Motor neuron (in vitro differentiated cells): ENCODE measurements at places on chromosomes 5 and 9.

DNA sequence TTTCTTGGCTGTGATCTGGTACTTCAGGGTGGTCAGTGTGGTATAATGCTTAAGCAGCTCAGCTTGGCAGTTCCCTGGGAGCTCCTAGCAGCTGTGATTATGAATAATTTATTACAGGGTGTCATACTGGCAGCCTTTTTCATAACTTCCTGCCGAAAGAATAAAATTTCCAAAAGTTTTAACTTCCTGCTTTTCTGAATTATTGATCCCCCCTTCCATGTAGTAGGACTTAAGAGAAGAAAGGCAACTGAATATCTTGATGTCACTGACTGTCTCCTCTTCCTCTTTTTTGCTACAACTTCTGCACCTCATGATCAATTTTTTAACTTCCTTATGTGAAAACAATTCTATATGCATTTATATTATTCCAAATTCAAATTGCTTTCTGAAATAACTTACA is 74.3 kb upstream of the SPEF2 start:
- no peak for ATAC-seq

GRCh38 chr5:75639535-75640311 is 28.5 kb downstream of the ANKDD1B start:
- ATAC-seq: no peak

DNA sequence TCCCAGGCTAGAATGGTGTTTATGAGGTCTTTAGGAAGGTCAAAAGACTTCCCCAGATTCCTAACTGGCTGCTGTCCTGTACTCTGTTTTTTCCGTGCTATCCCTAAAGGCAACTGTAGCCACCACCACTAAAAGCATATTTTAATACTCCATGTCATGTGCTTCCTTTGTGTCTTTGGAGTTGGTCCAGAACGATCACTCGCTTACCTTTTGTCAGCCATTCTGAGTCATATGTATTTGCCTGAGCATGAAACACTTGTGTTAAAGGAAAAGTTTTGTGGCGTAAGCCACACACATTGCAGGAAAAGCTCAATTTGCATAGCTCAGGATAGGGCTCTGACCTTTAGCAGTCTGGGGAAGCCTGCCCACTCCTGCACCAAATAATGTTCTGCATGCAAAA is 299.6 kb downstream of the NTRK2 start:
- no peak for ATAC-seq

GRCh38 chr9:75197561-75197960 is 109.2 kb downstream of the OSTF1 start:
- peak; percentile 92 for ATAC-seq

GRCh38 chr5:168013546-168013945 is 277.9 kb upstream of the WWC1 start:
- ATAC-seq: no peak

DNA sequence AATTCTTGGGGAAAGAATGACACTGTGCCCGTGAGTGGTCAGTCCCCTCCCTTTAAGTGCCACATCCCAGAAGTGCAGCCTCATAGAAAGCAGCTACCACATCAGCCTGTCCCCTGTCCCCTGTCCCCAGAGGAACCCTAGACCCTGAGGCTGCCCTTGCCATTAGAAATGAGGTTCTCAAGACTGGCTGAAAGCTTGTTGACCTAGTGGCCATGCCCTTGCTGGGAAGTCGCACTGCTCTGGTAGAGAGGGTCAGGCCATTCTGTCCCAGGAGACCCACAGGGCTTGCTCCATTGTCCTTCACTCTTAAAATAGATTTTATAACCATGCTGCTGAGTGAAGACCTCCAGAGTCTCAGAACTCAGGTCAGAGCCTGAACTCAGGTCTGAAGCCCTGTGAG is 184.5 kb downstream of the RGS3 start:
- ATAC-seq: no peak

DNA sequence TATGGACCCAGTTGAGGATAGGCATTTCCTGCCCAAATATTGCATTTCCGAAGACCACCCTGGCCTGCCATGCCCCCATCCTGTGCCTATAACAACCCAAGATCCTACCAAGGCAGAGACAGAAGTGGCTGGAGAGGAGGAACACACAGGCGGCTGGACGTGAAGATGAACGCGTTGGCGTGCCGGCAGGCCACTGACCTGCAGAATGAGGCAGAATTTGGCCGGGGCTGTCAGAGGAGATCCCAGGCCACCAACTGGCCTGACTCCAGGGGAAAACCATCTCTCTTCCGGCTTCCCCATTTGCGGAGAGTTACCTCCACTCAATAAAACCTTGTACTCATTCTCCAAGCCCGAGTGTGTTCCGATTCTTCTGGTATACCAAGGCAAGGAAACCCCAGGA is 1507.5 kb downstream of the EFNA5 start:
- ATAC-seq: no peak

- peak; percentile 89 for ATAC-seq
Observed at GRCh38 chr5:140806834-140807775, at the start of gene PCDHA4. TSS of gene PCDHA4 (plus strand) at chr5:140807068.

DNA sequence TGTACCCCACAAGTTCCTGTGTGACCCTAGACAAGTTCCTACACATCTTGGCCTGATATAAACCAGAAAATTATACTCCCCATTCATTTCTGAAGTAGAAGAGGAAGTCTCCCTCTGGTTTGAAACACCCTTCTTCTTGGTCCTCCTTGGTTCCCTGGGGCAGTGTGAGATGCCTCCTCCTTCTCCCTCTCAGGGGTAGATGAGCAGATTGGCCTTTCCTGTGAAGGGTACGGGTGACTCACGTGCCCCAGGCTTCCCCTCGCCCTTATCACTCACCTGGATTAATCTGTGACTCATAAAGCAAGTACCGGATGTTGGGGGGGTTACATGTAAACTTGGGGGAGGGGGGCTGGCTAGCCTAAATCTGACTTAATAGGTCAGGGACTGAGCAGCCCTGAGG is 11.1 kb upstream of the AQP3 start:
- no peak for ATAC-seq

DNA sequence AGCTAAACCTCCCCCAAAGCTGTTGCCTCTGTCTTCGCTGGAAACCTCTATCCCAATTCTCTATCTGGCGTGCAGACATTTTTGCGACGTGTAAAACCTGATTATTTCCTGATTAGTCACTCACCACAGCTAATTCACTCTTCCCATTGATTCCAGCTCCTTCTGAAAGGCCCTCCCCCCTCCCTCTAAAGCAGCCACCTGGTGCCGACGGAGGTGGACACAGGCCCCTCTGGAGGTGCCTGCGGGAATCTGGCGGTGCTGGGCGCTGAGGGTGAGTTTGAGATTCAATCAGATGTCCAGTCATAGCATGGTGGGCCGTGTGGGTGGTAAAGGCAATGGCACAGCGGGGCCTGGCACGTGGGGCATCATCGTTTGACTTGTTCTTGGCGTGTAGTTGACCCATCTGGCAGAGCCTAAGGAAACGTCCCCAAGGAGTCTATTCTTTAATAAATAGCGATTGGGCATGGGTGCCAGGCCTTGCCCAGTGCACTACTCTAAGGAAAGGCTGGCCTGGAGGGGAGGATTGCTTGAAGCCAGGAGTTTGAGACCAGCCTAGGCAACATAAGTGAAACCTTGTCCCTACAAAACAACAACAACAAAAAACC is 271.1 kb upstream of the MVB12B start:
- no peak for ATAC-seq

GRCh38 chr5:167509076-167509475 is 782.4 kb upstream of the WWC1 start:
- ATAC-seq: no peak

GRCh38 chr9:78893774-78894401 is 597.0 kb downstream of the PSAT1 start:
- peak; percentile 62 for ATAC-seq

GRCh38 chr5:134034326-134034725 is 29.6 kb upstream of the VDAC1 start:
- ATAC-seq: no peak

- ATAC-seq: no peak
Observed at GRCh38 chr5:154385236-154385512, 60.6 kb upstream of the SAP30L start.

DNA sequence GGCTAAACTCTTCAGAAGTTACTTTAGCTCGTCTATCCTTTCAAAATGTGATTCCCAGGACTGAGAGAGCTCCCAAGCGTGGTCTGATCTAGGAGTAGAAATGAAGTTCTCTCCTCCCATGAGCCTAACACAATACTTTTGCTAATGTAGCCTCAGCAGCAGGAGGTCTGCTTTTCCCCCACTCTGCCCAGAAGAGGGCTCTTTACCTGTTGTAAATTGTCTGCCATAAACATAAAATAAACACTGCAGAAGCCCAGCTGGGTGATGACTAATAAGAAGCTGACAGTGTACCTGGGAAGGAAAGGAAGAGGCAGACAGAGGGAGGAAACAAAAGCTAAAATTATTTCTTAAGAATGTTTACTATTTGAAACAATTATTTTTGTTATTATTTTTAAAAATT is 15.4 kb downstream of the SLC36A3 start:
- ATAC-seq: no peak

GRCh38 chr5:93164690-93165089 is 416.3 kb downstream of the NR2F1-AS1 start:
- ATAC-seq: no peak

- ATAC-seq: no peak
Observed at GRCh38 chr9:124079176-124079925, 67.8 kb downstream of the LHX2 start.

DNA sequence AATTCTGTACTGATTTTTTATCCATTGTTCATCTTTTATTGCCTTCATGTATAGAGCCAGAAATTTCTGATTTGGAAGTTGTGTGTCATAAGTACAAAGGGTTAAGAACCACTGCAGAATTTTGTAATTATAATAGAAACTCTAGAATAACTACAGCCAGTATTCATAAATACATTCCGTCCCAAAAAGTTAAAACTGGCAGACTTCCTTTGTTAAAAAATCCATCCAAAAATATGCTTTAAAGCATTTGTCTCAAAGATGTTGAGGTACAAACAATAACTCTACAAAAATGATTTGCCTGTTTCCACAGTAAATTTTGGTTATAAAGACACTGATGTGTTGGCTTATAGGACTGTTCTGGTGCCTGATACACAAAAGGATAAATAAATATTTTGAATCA is 436.6 kb downstream of the DTWD2 start:
- ATAC-seq: no peak

DNA sequence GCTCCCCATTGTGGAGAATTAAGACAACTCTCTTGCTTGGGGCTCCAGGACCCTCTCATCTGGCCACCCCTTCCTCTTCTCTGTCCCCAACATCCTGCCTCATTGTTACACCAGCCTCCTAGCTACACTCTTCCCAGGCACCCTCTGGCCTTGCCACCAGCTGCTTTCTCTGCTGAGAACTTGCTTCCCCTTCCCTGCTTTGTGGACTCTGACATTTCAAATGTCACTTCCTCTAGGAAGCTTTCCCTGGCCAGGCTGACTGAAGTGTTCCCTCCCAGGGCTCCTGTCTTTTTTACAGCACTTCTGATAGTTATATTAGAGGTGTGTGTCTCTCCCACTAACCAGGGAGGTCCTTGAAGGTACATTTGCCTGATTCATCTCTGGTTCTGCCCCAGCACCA is 194.0 kb upstream of the KLF4 start:
- no peak for ATAC-seq

- no peak for ATAC-seq
Observed at GRCh38 chr9:126526218-126527108, 87.3 kb upstream of the LMX1B start.

- ATAC-seq: no peak
Observed at GRCh38 chr5:37090123-37090726, 159.0 kb downstream of the CPLANE1 start.

DNA sequence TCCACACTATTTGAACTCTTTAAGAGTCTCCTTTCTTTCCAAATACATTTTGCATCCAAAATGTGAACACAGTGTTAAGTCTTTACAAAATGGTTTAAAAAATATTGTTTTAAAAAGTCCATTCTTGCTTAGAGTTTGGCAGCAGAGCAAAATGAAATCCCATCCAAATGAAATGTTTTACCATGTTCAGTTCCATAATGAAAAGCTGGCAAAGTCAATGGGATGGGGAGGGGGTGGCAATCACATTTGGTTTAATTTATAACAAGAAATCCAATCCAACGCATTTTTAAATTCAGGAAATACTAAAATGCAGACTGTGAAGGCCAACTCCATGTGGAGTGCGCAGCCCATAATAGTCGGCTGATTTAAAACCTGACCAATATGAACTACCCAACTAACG is 39.4 kb downstream of the MRPL36 start:
- ATAC-seq: no peak
